ENCODE measurements at places on chromosomes 11 and 22. TPM values are rescaled to one million over a fixed set of nuclear protein-coding genes. Genes with fewer than 3 reads are reported as not detected.
A peak's percentile ranks its signal among the peaks of the same experiment; 100 is the strongest.

NRIP3 gene
- total RNA-seq: 2.4 TPM

OR51S1 gene
- not detected for total RNA-seq

ANGPTL5 gene
- total RNA-seq: 3.3 TPM

UBQLN3 gene
- total RNA-seq: 0.29 TPM

GRCh38 chr11:64306876-64307622 is 1.7 kb downstream of the ESRRA start:
- peak; percentile 77 for DNase-seq

CCDC15 gene
- 0.47 TPM for total RNA-seq

DNA sequence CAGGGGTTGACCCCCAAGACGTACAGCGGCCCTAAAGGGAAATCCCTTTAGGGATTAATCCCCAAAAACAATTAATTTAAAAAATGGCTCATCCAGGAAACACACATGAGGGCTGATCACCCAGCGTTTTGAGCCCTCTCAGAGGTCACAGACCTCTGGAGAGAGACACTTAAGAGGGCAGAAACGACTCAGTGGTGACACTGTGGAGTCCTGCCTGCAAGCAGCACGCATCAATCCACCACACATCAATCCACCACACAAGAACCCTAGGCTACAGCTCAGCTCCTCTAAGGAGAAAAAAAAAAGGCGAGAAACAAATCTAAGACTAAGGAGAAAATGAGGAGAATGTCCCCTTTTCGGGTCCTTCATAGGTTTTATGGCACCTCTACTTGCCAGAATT is 12.5 kb upstream of the SELENOH start:
- DNase-seq: no peak

DNA sequence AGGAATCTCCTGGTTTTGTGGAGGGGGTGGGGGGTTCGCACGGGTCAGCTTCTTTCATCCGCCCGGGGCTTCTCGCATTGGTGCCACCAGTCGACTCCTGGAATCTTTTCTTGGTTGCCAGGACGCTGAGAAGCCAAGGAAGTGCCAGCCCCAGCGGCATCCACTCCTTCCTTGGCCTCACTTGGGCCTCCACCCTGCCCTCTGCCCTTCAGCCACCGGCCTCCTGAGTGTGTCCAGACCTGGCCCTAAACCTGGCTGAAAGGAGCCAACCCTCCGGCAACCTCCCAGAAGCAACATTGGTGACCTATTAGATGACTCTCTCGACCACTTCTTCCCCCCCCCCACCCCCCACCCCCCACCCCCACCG is 518 bp upstream of the GALNT18 start:
- DNase-seq: no peak

DNA sequence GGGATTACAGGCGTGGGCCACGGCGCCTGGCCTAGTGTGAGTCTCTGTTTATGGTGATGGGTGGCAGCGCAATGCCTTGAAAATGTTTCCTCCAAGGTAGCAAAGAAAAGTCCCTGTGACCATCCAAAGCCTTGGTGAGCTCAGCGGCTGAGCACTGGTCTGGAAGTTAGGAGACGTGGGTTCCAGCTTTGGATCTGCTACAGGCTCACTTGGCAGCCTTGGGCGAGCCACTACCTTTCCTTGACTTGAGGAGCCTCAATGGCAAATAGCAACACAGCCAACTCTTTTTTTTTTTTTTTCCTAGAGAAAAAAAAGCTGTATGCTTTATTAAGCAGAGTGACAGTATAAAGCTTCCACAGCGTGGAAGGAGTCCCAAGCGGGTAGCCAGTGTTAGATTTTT is 61.3 kb upstream of the RASD2 start:
- DNase-seq: no peak

DNA sequence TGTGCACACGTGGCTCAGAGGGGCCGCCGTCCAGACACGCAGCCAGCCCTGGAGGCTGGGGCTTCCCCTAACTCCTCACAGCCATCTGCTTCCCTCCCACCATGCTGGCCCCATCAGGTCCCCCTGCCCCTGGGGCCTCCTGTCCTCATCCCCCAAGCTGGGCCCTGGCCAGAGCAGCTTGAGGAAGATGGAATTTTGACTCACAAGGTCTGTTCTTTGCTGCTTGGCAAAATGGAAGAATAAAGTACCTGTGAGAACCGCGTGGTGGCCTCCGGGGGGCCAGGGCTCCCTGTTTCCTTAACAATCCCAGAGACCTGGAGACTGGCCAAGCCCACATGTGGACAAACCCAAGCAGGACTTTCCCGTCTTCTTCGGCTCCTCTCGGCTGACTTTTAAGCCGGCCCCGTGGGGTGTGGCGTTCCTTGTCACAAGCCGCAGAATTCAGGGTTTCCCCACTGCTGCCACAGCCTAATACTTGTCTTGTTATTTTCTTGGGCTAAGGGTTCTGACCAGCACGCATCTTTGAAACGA is 872.8 kb downstream of the BRD1 start:
- no peak for DNase-seq
